ENCODE measurements at places on chromosomes 11 and 22. TPM values are rescaled to one million over a fixed set of nuclear protein-coding genes. Genes with fewer than 3 reads are reported as not detected.

GRCh38 chr11:102850973-102851745 is 7.8 kb upstream of the MMP3 start:
- DNase-seq = no peak

- DNase-seq = no peak
Observed at GRCh38 chr11:75639762-75640181, 29.1 kb downstream of the MAP6 start.

- DNase-seq = no peak
Observed at GRCh38 chr11:33767624-33768023, 6.7 kb downstream of the FBXO3 start.

- no peak for DNase-seq
Observed at GRCh38 chr22:38696606-38697424, 3.9 kb downstream of the JOSD1 start.

DNA sequence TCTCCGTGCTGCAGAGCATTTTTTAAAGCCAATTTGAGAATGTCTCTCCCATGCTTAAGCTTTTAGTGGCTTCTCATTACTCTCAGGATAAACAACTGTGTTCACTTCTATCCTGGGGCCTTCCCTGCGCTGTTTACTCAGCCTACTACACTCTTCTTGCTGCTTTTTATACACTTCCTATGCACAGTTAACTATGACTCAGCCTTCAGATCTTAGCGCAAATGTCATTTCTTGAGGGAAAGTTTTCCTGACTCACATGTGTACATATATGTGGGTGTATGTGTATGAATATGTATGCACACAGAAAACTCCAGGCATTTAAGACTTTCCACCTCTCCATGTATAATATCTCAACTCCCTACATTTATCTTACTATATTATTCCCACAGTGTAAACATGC is 9.8 kb downstream of the THAP12 start:
- DNase-seq = no peak

The HTATIP2 gene
- total RNA-seq = 16.7 TPM

The IGSF22 gene
- 1.2 TPM for total RNA-seq

The DMC1 gene
- 0.31 TPM for total RNA-seq

The PKDREJ gene
- total RNA-seq = 0.20 TPM

The PKP3 gene
- not detected for total RNA-seq

The TEX12 gene
- 0.45 TPM for total RNA-seq
